Muscle of back (tissue), 13 donors: ENCODE measurements at places on chromosomes 6 and 20. TPM values are rescaled to one million over a fixed set of nuclear protein-coding genes. Genes with fewer than 3 reads are reported as not detected.
A peak's percentile ranks its signal among the peaks of the same experiment; 100 is the strongest.

VIP gene
- polyA plus RNA-seq = 0.63 TPM

DNA sequence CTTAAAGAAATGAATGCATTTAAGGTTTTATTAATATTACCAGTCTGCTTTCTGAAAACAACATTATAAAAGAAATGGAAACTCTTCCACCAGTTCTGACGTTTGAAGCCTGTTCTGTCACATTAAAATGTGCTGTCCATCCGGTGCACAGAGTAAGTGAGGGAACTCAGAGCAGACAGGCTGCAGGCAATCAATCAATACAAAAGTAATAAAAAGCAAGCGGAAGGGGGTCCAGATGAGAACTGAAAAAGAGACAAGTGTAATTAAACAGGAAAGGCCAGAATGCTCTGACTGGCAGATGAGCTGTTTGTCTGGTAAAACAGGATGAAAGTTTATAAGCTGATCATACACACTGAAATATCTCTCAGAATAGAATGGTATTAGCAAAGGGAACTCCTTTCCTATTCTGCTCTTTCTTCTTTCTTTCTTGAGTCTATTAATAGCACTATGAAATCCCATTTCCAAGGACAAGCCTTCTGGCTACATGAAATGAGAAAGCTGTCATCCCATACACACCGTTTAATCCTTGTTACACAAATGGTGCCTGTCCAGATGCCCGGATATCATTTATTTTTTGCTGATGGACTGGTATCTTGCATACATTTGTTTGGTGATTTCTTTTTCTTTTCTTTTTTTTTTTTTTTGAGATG is 94.3 kb downstream of the RAMACL start:
- no peak for DNase-seq

THBS2 gene
- 70.7 TPM for polyA plus RNA-seq

- no peak for DNase-seq
Measured at GRCh38 chr6:156687789-156688619, 89.2 kb upstream of the ARID1B start.

GRCh38 chr6:56349194-56349593 is 101.8 kb upstream of the COL21A1 start:
- DNase-seq = no peak

DNA sequence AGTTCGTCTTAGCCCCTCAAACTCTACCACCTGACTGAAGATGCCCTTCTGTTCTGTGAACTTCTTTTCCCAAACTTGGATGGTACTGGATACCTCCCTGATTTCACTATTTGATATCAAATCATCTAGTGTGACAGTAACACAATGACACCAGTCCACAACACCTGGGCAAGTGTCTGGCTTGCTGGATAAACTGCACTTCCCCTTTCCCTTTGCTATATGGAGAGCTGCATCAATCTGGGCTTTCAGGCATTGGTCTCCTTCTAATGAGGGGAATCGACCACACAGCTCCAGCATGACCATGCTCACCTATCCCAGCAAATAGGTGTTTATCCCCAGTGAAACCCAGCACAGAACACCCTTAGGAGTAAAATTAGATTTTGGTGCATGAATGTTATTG is 3.1 kb downstream of the F13A1 start:
- DNase-seq = no peak

GLP1R gene
- polyA plus RNA-seq = not detected

MDFI gene
- 38.4 TPM for polyA plus RNA-seq

- no peak for DNase-seq
Measured at GRCh38 chr20:61464307-61465303, 212.5 kb downstream of the CDH4 start.

GRCh38 chr6:912871-913835 is 220.2 kb upstream of the EXOC2 start:
- DNase-seq = peak; percentile 59

DNA sequence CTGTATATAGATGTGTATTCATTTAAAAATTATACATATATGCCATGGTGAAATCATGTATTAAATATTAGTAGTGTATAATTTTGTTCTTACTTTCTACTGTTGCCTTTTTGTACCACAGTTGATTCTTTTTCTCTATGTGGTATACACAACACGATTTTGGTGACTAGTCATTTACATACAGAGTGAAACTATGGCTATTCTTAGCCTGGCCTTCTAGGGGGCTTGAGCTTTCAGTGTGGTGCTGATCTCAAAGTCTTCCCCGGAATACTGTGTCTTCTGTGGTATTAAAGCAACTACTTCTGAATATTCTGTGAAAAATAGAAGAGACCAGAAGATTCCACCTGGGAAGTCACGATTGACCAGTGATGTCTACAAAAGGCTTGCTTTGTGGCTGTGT is 301.9 kb downstream of the UTRN start:
- DNase-seq = no peak

- DNase-seq = no peak
Measured at GRCh38 chr6:168280020-168280898, 39.3 kb downstream of the DACT2 start.

DNA sequence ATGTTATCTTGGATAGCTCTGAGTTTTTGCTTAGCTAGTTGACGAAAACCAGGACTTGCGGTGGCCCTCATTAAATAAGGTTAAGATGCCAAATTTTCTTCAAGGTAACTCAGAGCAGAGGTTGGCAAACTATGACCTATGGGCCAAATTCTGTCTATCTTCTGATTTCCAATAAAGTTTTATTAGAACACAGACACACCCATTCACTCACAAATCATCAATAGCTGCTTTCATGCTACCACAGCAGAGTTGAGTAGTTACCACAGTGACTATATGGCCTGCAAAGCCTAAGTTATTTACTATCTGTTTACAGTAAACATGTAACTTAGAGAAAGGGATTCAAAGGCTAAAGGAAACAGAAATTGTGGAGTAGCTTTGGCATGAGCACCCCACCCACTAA is 23.6 kb downstream of the DCDC2 start:
- DNase-seq = no peak

DNA sequence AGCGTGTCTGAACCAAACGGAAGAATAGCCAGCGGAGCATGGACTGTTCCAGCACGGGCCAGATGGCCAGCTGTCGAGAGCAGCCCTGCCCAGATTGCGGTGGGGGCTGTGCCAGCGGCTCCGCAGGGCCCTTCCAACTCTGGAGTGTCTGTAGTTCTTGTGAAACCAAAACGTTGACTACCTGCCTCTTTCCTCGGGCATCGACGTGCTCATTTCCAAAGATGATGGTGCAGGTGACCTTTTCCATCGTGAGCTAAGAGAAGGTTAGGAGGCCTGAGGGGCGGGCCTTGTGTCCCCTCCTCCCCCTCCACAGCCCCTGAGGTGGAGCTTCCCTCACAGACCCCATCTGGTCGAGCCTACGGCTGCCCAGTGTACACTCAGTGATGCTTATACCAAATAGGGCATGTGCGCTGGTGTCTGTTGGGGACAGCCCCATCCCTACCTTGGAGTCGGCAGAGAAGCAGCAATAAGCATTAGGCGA is 12.9 kb upstream of the C20orf144 start:
- DNase-seq = no peak

STMND1 gene
- not detected for polyA plus RNA-seq

DNA sequence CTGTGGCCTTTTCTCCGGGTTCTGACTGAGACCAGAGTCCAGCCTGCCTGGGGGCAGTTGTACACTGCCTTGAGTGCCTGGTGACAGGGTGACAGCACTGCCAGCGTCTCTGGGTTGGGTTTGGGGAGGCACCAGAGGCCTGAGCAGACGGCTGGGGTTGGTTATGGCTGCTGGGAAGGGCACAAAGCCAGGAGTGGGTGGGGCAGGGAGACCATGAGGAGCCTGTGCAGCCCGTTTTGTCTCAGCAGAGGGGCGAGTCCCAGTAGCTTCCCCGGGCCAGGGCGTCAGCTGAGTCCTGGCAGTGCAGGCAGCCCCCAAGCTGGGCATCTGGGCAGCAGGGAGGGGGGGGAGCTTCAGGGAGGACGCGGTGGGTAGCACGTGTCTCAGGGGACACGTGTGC is 15.3 kb upstream of the SULF2 start:
- DNase-seq = peak; percentile 48

DNA sequence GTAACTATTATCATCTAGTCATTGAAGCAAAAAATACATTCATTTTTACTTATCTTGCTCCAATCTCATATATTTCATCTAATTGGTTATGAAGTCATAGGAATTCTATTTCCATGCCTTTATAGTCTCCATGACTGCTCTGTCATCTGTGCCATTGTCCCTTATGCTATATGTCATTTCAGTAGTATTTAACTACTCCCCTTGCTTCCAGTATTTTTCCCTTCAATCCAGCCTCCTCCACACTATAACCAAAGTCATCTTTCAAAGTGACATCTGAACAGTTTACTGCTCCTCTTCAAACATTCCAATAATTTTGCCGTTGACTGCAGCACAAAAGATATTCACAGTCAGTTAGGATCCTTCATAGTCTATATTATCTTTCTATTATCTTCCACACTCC is 216.6 kb upstream of the HS3ST5 start:
- DNase-seq = no peak

PTGIS gene
- 31.3 TPM for polyA plus RNA-seq

HLA-DQB2 gene
- 0.48 TPM for polyA plus RNA-seq

SLC22A3 gene
- polyA plus RNA-seq = 12.9 TPM

GRCh38 chr6:75657327-75657726 is 55.6 kb downstream of the SENP6 start:
- no peak for DNase-seq

DNA sequence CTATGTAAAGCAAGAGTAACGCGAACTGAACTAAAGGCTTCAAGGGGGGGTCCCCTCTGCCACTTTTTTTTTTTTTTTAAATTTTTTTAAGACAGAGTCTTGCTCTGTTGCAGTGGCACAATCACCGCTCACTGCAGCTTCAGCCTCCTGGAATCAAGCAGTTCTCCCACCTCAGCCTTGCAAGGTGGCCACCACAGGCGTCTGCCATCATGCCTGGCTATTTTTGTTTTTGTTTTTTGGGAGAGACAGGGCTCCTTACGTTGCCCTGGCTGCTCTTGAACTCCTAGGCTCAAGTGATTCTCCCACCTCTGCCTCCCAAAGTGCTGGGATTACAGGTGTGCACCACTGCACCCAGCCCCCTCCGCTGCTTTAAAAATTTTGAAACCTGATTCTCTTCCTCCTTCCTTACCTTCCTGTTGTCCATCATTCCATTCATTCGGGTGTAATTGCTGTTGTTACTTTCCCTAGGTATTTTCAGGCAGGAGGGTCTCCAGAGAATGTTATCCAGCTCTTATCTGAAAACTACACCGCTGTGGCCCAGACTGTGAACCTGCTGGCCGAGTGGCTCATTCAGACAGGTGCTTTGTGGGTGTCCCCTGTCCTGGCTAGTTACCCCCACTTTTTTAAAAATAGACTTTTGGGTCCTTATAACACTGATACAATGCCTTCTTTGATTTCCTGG is 5.4 kb downstream of the NELFCD start:
- DNase-seq = no peak

GRCh38 chr6:11414176-11414963 is 123.2 kb upstream of the TMEM170B start:
- DNase-seq = no peak

TRPC4AP gene
- polyA plus RNA-seq = 54.2 TPM

- DNase-seq = no peak
Measured at GRCh38 chr6:52162940-52163908, 23.0 kb upstream of the IL17A start.

DNA sequence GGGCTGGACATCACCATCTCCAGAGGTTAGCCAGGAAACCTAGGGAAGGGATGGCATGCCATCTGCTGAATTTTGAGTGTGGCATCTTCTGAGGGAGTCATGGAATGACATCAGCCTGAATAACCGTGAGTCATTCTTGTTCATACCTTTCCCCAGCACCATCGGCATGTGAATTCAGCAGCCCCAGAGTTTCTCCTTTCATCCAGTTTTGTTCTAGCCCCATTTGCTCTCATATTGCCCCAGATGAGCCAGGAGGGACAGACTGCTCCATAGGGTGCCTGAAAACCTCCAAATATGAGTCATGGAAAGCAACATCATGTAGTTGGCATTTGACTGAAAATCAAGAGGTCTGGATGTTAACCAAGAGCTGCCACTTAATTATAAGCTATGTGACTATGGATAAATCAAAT is 219.2 kb upstream of the SGK1 start:
- DNase-seq = no peak

RWDD2A gene
- 3.6 TPM for polyA plus RNA-seq

TMEM14B gene
- polyA plus RNA-seq = 68.9 TPM

DNA sequence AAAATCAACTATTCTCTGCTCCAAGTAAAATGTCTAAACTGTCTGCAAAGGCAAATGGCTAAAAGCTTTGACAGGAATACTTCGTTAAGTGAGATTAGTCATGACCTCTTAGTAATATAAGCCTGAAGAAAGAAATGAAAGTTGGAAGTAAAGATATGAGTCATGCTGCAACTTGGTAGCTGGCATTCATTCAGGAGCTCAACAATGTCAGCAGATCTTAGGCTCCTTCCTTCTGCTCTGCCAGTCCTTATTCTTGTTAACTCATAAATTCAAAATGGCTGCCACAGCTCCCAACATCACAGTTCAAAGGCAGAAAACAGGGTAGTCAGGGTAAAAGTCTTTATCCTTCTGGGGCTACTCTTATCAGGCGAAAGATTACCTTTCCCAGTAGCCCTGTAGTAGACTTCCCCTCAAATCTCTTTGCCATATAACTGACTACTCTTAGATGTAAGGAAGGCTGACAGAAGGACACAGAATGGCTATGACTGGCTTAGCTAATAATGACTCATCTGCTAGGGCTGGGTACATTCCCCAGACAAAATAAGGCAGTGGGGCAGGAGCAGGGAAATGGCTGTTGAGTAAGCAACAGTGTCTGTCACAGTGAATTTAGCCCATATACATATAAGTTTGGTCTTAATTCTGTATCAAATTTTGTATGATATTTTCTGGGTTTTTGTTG is 24.4 kb upstream of the C6orf62 start:
- peak; percentile 91 for DNase-seq

DNA sequence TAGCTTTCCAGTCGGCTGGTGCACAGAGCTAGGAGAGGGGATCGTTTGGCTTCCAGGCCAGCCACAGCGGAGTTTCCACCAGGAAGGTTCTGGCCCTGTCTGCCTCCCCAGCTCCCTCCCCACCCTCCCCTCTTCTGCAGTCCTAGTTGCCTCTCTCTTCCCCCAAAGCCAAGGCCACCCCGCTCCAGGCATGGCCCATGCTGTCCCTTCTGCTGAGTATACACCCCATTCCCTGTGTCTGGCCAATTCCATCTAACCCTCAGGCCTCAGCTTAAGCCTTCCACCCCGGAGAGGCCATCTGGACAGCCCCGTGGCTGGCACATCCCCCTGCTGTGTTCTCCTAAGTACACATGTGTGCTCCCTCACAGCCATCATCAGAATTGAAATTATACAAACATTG is 167.4 kb downstream of the CDH4 start:
- no peak for DNase-seq

- DNase-seq = peak; percentile 48
Measured at GRCh38 chr6:2274981-2275891, 29.8 kb upstream of the GMDS start.

GRCh38 chr6:37988127-37988526 is 168.6 kb downstream of the ZFAND3 start:
- DNase-seq = no peak
